ENCODE measurements at places on chromosomes 4 and X.
A peak's percentile ranks its signal among the peaks of the same experiment; 100 is the strongest.

DNA sequence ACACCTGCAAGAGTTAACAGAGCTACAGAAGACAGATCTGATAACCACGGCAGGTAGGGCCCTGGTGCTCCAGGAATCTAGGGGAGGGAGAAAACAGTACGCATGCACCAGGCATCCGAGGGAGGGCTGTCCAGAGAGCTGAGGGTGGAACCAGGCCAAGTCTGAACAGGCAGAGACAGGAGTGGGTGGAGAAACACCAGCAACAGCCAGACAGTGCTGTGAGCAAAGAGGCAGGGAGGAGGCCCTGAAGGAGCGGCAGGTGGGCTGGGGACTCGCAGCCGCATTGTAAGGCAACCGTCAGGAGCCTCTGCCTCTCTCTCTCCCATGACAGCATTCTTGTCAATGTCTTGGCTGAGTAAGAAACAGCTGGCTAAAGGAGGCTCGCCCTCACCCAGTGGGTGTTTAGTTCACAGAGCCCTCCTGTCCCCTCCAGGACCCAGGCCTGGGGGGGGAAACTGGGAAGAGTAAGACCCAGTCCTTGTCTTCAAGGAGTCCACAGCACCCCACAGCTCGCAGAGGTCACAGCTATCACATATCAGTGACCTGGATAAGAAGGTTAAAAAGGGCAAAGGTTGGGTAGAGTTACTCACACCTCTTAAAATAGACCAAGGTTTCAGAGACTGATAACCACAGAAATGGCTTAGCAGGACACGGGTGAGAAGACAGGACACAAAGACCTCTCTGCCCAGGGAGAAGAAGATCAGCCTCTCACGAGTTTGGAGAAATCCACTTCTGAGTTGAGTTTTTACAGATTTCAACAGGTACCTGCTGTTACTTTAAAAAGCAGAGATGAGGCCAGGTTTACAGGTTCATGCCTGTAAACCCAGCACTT lies 10.5 kb downstream of the ACSL1 start:
- DNase-seq = peak; percentile 48

DNA sequence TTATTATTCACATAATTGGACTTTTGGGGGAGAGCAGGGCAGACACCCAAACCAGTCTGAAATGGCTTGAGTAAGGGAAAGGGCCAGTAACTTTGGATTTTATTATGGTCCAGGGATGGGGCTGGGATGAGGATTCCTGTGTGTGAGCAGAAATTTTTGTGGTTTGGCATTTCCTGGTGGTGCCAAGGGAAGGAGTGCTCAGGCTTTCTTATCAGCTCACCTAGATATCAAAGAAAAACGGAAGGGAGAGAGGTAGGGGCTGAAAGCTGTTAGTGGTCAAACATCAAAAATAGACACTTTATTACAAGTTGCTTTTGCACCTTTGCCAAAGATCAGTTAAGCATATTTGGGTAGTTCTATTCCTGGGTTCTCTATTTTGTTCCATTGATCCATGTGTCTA lies 128.5 kb upstream of the DIPK2B start:
- no peak for DNase-seq

GRCh38 chr4:119962631-119963030 lies 104.0 kb downstream of the MAD2L1 start:
- no peak for DNase-seq

DNA sequence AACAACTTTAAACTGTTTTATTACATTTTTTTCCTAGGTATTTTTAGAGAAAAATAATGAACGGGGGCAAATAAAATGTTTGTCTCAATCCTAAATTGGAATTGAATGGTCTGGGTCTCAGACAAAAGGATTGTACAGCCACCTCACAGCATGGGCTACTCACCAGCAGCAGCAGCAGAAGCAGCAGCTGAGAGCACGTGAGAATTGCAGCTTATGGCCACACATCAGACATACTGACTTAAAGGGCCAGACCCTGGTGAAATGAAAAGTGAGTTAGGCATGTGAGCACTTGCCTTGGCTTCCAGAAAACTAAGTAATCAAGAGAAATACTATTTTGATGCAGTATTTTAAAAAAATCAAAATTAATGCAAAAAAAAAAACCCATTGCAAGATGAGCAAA lies 56.6 kb downstream of the AASDH start:
- DNase-seq = no peak

DNA sequence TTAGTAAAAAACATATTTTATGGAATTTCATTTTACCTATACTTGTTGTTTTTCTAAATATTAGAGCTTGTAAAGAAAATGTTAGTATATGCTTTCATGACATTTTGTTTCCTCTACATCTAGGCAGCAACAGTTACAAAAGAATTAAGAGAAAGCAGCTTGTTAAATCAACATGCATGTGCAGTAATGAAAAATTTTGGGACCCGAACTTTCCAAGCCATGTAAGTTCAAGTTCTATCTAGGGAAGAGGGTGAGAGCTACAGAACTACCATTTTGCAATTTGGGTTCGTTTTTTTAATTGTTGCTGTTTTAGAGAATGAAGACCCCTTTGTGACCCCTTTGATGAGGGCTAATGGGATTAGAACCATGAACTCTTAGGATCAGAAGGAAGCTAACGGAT lies 7.2 kb downstream of the AFP start:
- no peak for DNase-seq

DNA sequence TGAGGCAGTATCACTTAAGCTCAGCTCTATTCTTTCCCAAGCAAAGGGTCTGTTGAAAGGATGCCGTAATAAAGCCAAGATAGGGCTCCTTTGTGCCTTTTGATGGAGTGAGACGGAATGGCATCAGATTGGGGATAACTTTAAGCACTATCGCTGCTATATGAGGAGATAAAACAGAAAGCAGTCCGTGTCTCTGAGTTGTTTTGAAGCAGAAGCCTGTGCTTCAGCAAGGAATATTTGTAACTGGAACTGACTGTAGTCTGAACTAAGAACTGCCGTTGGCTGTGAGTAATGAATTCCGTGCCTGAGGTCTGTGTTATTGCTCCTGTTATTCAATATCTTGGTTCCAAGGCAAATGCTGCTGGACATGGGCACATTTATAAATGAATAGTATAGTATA lies 297.4 kb downstream of the ANKRD50 start:
- DNase-seq = no peak

- no peak for DNase-seq
Observed at GRCh38 chrX:153800177-153800722, 5.8 kb downstream of the SSR4 start.

GRCh38 chr4:115234405-115235093 lies 121.1 kb upstream of the NDST4 start:
- DNase-seq = no peak

GRCh38 chr4:183286590-183287308 lies 33.3 kb downstream of the CLDN22 start:
- DNase-seq = no peak

- no peak for DNase-seq
Observed at GRCh38 chr4:143586080-143586479, 72.6 kb downstream of the SMARCA5 start.

DNA sequence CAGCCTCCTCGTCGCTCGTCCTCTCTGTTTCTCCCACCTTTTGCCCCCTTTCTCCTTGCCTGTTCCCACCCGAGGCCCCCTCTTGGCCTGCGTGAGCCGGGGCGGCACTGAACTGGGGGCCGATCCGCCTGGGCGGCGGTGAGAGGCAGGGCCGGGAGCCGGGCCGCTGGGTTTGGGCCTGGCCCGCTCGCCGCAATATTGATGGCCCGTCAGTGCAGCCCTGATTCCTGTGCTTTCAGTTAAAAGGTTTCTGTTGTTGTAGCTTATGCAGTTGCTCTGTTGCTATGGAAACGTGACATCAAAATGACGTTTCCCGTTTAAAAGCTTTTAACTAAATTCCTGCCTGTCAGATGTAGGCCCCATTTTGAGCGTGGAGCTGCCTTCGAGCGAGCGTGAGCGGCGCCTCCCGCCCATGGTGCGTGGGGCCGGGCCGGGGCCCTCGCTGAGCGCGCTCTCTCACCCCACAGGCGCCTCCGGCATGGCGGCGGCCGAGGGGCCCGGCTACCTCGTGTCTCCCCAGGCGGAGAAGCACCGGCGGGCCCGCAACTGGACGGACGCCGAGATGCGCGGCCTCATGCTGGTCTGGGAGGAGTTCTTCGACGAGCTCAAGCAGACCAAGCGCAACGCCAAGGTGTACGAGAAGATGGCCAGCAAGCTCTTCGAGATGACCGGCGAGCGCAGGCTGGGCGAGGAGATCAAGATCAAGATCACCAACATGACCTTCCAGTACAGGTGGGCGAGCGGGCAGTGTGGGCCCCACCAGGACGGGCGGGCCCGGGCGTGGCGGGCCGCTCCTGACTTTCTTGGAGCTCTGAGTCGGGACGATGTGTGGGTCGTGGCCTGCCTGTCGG lies at the start of gene MSANTD1:
TSS of gene MSANTD1 (plus strand) at position 349 of the 851 bp plus-strand sequence. CDS start at position 413, 64 bp downstream.
- no peak for DNase-seq

DNA sequence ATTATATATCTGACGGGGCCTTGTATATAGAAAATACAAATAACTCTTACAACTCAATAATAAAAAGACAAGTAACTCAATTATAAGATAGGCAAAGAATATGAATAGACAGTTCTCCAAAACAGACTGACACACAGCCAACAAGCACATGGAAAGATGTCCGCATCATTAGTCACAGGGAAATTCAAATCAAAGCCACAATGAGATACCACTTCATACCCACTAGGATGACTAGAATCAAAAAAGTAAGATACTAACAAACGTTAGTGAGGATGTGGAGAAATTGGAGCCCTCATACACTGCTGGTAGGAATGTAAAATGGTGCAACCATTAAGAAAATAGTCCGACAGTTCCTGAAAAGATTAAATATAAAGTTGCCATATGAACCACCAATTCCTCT lies 115.7 kb downstream of the RCHY1 start:
- DNase-seq = no peak

DNA sequence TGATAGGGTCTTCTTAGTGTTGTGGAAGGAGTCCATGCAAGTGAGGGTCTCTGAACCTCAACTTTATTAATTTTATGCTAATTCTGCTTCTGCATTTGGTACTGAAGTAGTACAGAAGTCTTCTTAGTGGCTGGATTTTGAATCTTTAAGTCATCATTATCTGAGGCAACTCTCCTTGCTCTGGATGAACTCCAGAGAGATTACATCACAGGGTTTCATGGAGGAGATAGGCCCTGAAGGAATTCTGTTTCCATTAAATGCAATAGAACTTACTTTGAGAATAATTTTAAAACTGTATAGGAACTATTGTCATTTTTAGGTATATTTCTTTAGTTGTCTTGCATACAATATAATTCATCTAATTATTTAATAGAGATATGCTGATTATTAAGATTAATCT lies 451.2 kb downstream of the FAT4 start:
- no peak for DNase-seq

GRCh38 chr4:148065075-148065474 lies 333.2 kb downstream of the ARHGAP10 start:
- DNase-seq = no peak

- no peak for DNase-seq
Observed at GRCh38 chr4:148822572-148823418, 380.6 kb upstream of the NR3C2 start.

DNA sequence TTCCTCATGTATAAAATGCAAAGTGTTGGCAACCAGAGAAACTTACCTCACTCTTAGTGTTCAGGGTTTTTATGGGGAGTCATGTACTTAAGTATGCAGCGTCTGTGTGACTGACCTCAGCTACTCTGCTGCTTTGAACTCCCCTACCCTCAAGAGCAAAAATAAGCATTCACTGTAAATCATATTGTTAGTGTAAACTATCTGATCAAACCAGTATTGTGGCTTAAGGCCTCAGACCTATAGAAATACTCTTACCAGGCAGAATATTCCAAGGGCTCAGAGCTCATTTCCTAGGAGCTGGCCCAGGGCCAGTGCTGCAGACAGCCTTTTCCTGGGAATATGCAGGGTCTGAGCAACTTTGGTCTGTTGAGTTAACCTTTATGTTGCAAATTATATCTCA lies 453.1 kb downstream of the CCSER1 start:
- DNase-seq = no peak

DNA sequence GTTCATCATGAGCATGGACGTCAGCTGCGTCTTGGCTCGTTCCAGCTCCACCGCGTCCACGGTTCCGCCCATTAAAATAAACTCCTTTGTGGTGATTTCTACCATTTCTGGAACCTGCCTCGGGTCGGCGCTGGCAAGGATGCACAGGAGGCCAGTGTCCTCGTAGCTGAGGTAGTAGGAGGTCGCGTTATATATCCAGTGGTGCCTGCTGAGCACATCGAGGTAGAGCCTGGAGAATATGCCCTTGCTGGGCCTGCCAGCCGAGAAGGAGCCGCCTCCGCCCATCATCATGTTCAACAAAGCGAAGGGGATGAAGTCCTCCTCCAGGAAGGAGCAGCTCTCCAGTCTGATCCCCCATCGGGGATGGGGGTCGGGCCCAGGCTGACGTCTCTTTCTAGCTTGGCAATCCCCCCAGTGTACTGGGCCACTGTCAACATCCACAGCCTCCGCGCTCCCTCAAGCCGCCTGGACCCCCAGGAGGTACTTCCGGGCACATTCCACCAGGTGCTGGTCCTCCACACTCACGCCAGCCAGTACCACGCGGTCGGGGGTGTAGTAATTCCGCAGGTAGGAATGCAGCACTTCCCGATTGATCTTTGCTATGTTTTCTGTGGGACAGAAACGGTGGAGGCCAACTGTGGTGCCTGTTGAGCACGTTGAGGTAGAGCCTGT lies 120.9 kb upstream of the GRID2 start:
- DNase-seq = no peak

DNA sequence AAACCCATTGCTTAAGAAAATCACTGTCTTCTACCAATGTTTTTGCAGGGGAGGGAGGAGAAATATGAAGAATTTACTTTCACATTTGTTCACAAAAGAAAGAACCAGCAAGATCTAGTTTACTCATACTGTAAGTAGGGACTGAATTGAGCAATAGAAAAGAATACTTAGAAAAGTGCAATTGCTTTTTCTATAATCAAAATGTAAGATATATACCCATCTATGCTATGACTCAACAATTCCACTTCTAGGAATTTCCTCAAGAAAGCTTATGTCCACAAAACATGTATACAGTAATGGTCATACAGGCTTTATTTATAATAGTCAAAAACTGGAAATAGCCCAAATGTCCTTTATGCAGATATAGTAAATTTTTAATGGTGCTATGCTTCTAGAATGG lies 196.4 kb downstream of the LRBA start:
- DNase-seq = no peak

GRCh38 chr4:99847362-99847976 lies 30.8 kb downstream of the DAPP1 start:
- DNase-seq = no peak

GRCh38 chrX:32126997-32127396 lies 1055.2 kb upstream of the FTHL17 start:
- no peak for DNase-seq

DNA sequence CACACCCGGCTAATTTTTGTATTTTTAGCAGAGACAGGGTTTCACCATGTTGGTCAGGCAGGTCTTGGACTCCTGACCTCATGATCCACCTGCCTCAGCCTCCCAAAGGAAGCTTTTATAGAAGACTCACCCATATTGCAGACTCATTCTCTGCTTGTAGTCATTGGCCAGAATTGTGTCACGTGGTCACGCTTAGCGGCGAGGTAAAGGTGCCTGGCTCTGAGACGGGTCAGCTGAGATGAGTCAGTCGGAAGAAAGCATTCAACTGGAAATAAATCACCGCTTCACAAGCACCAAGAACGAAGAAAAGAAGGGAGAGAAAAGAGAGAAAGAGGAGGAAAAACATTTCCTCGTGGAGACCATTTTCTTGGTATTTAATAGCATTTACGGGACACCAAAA lies 218.8 kb upstream of the NOCT start:
- no peak for DNase-seq

Data from tibial nerve (tissue), 4 donors.